SJSA1 (cell line): ENCODE measurements at places on chromosomes 3 and 15. TPM values are rescaled to one million over a fixed set of nuclear protein-coding genes. Genes with fewer than 3 reads are reported as not detected.

DNA sequence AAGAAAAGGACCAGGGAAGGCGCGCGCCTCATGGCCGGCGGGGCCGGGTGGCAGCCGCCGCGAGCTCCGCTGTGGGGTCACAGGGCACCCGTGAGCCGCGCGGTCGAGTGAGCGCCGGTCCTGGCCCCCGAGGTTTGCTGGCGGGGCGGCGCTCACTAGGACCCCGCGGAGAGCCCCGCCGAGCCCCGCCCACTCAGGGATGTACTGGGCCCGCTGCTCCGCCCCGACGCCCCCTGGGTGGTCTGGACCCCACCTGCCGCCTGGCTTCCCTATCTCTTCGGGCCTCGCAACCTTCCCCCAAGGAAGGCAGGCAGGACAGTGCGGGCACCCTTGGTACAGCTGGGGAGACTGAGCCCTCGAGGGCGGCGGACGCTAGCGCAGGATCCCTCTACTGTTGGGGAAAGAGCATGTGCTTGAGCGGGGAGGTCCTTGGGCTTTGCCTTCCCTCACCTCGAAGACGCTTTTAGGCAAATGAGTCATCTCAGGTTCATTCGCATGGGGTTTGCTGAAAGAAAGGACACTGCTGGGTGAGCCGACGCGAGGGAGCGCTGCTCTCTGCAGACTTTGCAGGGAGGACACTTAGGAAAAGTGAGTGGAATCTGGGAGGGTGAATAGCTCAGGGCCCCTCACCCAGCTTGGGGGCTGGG is at the start of gene CHRNB4:
TSS of gene CHRNB4 (minus strand) at position 109 of the 647 bp plus-strand sequence. CDS start at position 32, 77 bp downstream.
- no peak within 1 kb of the TSS for H3K27ac ChIP-seq
- 0 out of 2 replicates have a peak, but pooled peaks cover 5% of the 10 kb centered on the region for H3K4me1 ChIP-seq
- H3K36me3 ChIP-seq = no peaks in the 10 kb centered on the region
- H3K4me3 ChIP-seq = no peak within 1 kb of the TSS
- H3K27me3 ChIP-seq = peaks cover 11% of the 10 kb centered on the region
- DNase-seq = no peak

DNA sequence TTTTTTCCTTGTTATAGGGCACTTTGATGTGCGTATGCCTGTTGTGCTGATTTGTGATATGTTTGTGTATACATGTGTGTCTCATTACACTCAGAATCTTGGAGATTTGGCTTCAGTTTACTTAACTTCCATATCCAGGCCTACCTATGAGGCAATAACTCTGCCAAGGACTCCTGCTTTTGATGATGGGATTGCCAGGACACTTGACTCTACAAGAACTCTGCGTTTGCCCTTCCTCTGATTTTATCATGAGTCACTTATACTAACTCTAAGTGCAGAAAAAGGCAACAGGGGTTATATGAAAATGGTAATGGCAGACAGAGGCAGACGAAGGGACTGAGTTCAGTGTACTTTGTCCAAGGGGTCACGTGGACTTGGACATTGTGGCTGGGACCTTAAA is 33.6 kb downstream of the MCTP2 start:
- H3K4me1 ChIP-seq = peaks cover 5% of the 10 kb centered on the region
- H3K4me3 ChIP-seq = no peak overlapping the region
- H3K27ac ChIP-seq = no peak overlapping the region
- H3K36me3 ChIP-seq = no peaks in the 10 kb centered on the region
- DNase-seq = no peak

The CAND2 gene
- 0.87 and 1.5 TPM in 2 replicates for total RNA-seq

DNA sequence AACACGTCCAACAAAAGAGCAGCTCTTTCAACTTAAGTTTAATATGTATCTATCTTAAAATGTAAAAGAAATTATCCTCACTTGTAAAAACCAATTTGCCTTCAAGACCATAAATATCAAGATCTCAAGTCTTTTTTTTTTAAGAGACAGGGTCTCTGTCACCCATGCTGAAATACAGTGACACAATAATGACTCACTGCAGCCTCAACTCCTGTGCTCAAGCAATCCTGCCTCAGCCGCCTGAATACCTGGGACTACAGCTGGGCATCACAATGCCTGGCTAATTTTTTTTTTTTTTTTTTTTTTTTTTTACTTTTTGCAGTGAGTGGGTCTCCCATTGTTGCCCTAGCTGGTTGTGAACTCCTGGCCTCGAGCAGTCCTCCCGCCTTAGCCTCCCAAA is 26.0 kb downstream of the ACAP2 start:
- H3K27me3 ChIP-seq = no peaks in the 10 kb centered on the region
- H3K4me1 ChIP-seq = no peaks in the 10 kb centered on the region
- no peak overlapping the region for H3K4me3 ChIP-seq
- no peaks in the 10 kb centered on the region for H3K36me3 ChIP-seq

DNA sequence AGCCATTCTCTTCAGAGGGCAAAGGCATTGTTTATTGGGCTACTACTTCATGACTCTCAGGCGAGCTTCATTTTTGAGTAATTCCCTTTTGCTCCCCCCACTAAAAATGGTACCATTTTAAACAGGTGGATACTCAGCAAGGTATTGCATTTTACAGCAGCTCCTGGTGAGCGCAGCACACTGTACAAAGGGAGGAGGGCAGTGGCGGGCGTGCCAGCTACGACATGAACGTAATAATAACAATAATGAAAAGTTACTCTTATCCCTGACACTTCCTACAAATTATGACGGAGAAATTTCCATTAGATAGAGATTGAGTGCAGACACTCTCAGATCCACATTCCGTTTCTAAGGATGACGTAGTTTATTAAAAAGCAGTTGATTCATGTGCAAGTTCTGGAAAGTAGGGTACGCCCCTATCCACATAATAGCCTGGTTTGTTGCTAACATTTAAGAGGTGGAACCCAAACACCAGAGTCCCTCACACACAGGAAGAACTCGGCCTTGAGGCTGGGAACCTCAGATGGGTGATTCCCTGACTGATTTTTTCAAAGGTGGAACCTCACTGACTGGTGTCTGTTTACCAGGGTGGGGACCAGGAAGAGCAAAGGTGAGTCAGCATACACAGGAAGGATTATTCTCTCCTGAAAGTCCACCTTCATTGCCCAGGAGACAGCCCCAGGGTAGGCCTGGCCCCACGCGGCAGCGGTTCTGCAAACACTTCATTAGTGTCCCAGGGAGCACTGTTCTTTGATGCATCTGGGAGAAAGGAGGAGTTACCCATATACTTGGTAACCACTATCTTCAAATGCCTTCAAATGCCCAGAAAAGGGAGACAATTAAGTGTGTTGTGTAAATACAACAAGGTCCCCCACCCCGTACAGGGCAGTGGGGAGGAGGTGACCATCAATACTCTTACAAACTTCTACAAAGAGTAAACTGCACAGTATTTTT is 69.9 kb downstream of the LDHAL6B start:
- H3K36me3 ChIP-seq = peaks cover 14% of the 10 kb centered on the region
- DNase-seq = no peak
- H3K4me1 ChIP-seq = peaks cover 21% of the 10 kb centered on the region
- H3K4me3 ChIP-seq = no peak overlapping the region

GRCh38 chr3:71786217-71786549 is 1.2 kb upstream of the PROK2 start:
- H3K4me3 ChIP-seq = no peak overlapping the region
- H3K27ac ChIP-seq = no peak overlapping the region
- peaks cover 6% of the 10 kb centered on the region; the same call in 1 of the 2 replicates for H3K4me1 ChIP-seq
- DNase-seq = no peak
- H3K36me3 ChIP-seq = no peaks in the 10 kb centered on the region

- DNase-seq = no peak
- H3K36me3 ChIP-seq = no peaks in the 10 kb centered on the region
- H3K27me3 ChIP-seq = no peaks in the 10 kb centered on the region
Observed at GRCh38 chr3:33942483-33943150, 144.2 kb downstream of the PDCD6IP start.

GRCh38 chr15:83559310-83559966 is 94.5 kb upstream of the ADAMTSL3 start:
- H3K27me3 ChIP-seq = no peaks in the 10 kb centered on the region
- DNase-seq = peak; percentile 26

GRCh38 chr3:26058901-26059321 is 269.0 kb downstream of the OXSM start:
- no peak overlapping the region for H3K4me3 ChIP-seq
- no peaks in the 10 kb centered on the region for H3K4me1 ChIP-seq
- H3K27ac ChIP-seq = no peak overlapping the region
- no peaks in the 10 kb centered on the region for H3K27me3 ChIP-seq
- H3K36me3 ChIP-seq = no peaks in the 10 kb centered on the region

GRCh38 chr3:126859415-126860246 is 123.3 kb upstream of the PLXNA1 start:
- DNase-seq = no peak
- H3K4me1 ChIP-seq = peaks cover 13% of the 10 kb centered on the region
- H3K27ac ChIP-seq = peak overlapping the region; percentile 42
- no peak overlapping the region for H3K4me3 ChIP-seq
- no peaks in the 10 kb centered on the region for H3K27me3 ChIP-seq

DNA sequence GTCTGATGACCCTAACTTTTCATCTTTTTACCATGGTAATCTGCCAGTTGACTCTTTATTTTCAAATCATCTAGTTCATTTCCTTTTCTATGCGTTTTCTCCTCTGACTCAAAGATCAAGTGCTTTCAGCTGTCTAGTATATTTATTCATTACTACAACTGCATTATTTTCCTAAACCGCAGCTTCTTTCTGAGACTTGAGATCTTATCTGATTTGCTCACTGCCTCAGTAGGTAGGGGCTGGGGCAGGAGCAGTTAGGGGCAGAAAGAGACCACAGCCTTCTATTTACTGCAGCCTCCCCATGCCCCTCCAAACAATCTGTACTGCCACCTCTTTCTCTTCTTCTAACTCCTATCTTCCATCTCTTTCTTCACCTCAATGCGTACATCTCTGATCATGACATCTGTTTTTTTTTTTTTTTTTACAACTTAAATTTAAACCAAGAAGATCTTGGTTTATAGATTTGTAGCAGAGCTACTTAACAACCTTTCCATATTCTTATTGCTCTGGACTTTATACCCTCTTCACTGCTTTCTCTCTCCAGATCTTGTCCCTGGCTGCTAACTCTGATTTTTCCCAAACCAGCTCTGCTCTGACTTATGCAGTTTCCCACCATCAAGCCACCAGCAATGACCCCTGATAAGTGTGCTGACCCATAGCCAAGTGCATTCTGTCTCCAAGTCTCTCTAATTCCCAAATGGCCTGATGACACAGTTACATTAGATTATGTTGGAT is 52.2 kb downstream of the MOBP start:
- no peaks in the 10 kb centered on the region for H3K27me3 ChIP-seq
- DNase-seq = no peak
- H3K36me3 ChIP-seq = no peaks in the 10 kb centered on the region
- H3K4me3 ChIP-seq = no peak overlapping the region

- H3K27ac ChIP-seq = no peak overlapping the region
- H3K27me3 ChIP-seq = no peaks in the 10 kb centered on the region
- no peak for DNase-seq
- no peak overlapping the region for H3K4me3 ChIP-seq
- H3K36me3 ChIP-seq = no peaks in the 10 kb centered on the region
Observed at GRCh38 chr15:85400606-85401005, 20.2 kb downstream of the AKAP13 start.

- no peak overlapping the region for H3K27ac ChIP-seq
- peaks cover 35% of the 10 kb centered on the region for H3K4me1 ChIP-seq
- H3K27me3 ChIP-seq = no peaks in the 10 kb centered on the region
- H3K36me3 ChIP-seq = no peaks in the 10 kb centered on the region
- H3K4me3 ChIP-seq = no peak overlapping the region
Observed at GRCh38 chr3:104764496-104764895, 602.2 kb upstream of the ALCAM start.

- no peaks in the 10 kb centered on the region for H3K27me3 ChIP-seq
- peaks cover 67% of the 10 kb centered on the region for H3K4me1 ChIP-seq
- no peak overlapping the region for H3K4me3 ChIP-seq
- H3K36me3 ChIP-seq = peaks cover 72% of the 10 kb centered on the region
Observed at GRCh38 chr3:14414846-14415464, 12.5 kb downstream of the SLC6A6 start.

- no peaks in the 10 kb centered on the region for H3K36me3 ChIP-seq
- no peak overlapping the region for H3K4me3 ChIP-seq
- no peaks in the 10 kb centered on the region for H3K4me1 ChIP-seq
- peaks cover 6% of the 10 kb centered on the region; the same call in 1 of the 2 replicates for H3K27me3 ChIP-seq
- no peak for DNase-seq
- no peak overlapping the region for H3K27ac ChIP-seq
Observed at GRCh38 chr15:29285386-29285785, 15.8 kb upstream of the NSMCE3 start.
